ENCODE measurements at places on chromosomes 5 and 9. TPM values are rescaled to one million over a fixed set of nuclear protein-coding genes. Genes with fewer than 3 reads are reported as not detected.

GRCh38 chr5:308672-309271 lies 12.7 kb upstream of the AHRR start:
- DNase-seq, result peak; percentile 72

- no peak for DNase-seq
Observed at GRCh38 chr5:173761178-173761513, 127.0 kb upstream of the CPEB4 start.

DNA sequence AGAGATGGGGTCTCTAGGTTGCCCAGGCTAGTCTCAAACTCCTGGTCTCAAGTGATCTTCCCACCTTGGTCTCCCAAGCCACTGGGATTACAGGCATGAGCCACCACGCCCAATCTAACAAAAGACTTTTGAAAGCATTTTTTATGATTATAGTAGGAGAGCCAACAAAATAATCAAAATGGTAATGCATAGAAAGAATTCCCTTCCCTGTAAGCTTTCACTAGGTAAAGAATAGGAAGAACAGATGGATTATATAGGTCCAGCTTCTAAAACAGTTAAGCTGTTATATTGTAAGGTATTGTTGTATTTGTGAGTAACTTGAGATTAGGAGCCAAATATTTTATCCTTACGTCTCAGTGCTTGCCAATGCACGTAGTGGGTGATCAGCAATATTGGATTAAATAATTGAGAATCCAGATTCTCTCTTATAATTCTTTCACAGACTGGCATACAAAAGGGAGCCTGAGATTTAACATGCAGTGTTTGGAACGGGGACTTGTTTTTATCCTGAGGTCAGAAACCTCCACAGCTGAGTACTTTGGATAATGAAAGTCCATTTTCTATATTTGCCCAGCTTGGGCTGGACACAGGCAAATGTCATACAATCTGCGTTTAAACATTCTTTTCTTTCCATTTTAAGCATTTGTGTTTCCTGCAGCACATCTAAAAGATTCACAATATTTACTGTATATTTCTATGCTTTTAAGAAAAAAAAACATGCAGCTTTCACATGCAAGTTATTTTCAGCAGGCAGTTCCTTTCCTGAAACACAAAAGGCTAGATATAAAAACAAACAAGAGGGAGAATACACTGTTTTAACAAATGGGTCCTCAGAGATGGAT lies 238.4 kb downstream of the ARRDC3 start:
- DNase-seq, result no peak

DNA sequence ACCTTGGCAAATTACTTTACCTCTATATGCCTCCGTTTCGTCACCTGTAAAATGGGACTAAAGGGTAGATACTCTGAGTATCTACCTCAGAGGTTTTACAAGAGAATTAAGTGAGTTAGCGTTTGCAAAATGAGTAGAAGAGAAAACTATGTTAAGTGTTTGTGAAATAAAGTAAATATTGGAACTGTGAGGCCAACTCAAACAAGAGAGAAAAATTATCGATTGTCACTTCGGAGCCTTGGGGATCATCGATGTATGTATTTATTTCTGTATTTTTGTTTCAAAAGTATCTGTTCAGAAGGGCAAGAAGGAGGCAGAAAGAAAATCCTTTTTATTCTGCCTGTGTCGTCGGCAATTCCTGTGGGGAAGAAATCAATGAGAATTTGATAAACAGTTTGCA lies 25.8 kb upstream of the C5orf58 start:
- no peak for DNase-seq

GRCh38 chr9:18274693-18275092 lies 199.3 kb upstream of the ADAMTSL1 start:
- no peak for DNase-seq

- no peak for DNase-seq
Observed at GRCh38 chr5:127999909-128000308, 83.7 kb upstream of the SLC12A2 start.

GRCh38 chr5:93307557-93307956 lies 273.5 kb downstream of the NR2F1-AS1 start:
- no peak for DNase-seq

DNA sequence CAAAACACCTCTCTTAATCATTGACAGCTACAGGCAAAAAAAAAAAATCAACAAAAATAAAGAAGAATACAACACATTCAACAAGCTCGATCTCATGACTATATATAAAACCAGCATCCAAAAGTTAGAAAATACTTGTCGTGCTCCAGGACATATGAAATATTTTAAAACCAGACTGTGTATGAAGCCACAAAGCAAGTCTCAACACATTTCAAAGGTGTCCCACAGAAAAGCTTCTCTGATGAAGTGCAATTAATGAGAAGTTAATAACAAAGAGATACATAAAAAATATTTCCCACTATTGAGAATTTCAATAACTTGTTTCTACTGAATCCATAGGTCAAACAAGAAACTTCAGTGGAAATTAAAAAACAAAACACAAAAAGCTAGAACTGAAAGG lies 178.7 kb downstream of the PLK2 start:
- DNase-seq, result no peak

GRCh38 chr9:115204904-115205453 lies 87.0 kb upstream of the TNC start:
- DNase-seq, result no peak

DNA sequence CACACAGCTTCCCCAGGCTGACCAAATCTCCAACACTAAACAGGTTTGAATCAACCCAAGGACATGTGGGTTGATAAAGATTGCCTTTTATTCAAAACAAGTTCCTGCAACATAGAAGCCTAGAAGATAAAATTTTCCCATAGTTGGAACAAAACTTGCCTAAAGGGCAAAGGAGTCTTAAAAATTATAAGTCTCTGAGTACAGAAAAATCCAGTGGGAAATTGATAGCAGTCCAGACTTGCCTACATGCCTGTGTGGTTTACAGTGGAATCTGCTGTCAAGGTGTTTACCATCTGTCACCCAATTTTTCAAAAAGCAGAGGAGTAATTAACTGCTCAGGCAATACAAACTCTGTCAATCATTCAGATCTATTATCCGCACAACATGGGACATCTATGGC lies 168.2 kb downstream of the PPP2R2B start:
- DNase-seq, result no peak

GRCh38 chr9:19598722-19599121 lies 189.9 kb downstream of the ACER2 start:
- DNase-seq, result no peak

- DNase-seq, result no peak
Observed at GRCh38 chr9:33263131-33264002, 1.1 kb downstream of the BAG1 start.

GRCh38 chr9:748861-749497 lies 92.5 kb upstream of the DMRT1 start:
- DNase-seq, result no peak

GRCh38 chr9:28923351-28923750 lies 1350.1 kb upstream of the C9orf72 start:
- DNase-seq, result no peak

- no peak for DNase-seq
Observed at GRCh38 chr9:20545023-20545622, 77.2 kb downstream of the MLLT3 start.

DNA sequence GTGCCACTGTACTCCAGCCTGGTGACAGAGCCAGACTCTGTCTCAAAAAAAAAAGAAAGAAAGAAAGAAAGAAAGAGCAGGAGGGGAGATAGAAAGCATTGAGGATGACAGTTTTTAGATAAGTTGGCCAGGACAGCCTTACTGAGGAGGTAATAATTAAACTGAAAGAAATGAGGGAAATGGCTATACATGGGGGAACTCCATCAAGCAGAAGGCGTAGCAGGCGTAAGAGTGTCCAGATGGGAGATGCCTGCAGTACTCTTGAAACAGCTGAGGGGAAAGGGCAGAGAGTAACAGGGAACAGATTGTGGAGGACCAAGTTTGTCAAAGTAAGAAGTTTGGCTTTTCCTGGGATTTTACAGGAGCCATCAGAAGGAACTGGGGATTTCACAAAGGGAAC lies 57.5 kb downstream of the HMGCS1 start:
- no peak for DNase-seq

DNA sequence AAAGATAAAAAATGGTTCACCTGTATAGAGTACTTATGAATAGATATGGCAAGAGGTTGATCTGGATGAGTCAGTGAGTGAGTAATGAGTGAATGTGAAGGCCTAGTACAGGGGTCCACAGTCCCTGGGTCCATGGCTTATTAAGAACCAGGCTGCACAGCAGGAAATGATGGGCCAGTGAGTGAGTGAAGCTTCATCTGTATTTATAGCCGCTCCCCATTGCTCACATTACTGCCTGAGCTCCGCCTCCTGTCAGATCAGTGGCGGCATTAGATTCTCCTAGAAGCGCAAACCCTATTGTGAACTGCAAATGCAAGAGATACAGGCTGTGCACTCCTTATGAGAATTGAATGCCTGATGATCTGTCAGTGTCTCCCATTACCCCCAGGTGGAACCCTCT lies 307.7 kb upstream of the ZNF608 start:
- no peak for DNase-seq

The MTAP gene
- total RNA-seq, result 13.0 TPM

The SLC6A19 gene
- 0.05 TPM for total RNA-seq

The GZMA gene
- total RNA-seq, result 0.65 TPM

The ARSI gene
- total RNA-seq, result 0.38 TPM

The ZBTB26 gene
- total RNA-seq, result 4.1 TPM

The RC3H2 gene
- total RNA-seq, result 47.3 TPM

The PLCXD3 gene
- 63.8 TPM for total RNA-seq

The TRIO gene
- 89.8 TPM for total RNA-seq

The LRRC70 gene
- 2.2 TPM for total RNA-seq

The LYRM7 gene
- 14.5 TPM for total RNA-seq
